Inflammatory macrophage (primary cell): ENCODE measurements at places on chromosomes 11 and 22.

DNA sequence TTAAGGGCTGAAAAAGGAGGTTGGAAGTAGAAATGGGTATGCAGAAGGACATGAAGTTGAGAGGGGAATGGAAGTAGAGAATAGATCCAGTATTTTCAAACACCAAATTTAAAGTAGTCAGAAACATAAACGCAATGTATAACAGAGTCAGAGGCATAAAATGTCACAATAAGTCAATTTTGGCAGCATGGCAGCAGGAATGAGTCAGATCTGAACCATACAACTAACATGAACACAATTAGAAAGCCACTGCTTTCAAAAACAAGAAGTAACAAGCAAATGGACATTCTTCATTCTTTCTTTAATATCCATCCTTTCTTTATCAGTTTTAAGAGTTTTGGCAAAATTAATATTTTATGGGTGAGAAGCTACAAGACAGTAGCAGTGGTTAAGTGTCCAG is 2.5 kb downstream of the CHORDC1 start:
- peak; percentile 30 for DNase-seq

DNA sequence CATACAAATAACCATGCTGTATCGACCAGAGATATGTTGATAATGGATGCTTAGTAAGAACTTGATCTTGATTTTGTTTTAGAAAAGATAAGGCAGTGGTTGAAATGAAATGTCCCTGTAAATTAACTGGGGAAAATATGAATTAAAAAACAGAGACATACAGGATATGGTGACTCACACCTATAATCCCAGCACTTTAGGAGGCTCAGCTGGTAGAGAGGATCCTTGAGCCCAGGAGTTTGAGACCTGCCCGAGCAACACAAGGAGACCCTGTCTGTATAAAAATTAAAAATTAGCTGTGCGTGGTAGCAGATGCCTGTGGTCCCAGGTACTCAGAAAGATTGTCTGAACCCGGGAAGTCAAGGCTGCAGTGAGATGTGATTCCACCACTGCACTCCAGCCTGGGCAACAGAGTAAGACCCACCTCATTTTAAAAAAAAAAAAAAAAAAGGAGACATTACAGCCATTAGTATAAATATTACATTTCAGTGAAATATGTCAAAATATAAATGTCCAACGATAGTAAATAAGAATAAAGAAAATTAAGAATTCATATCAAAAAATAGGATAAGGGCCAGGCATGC is 4.6 kb downstream of the PICALM start:
- no peak for DNase-seq

DNA sequence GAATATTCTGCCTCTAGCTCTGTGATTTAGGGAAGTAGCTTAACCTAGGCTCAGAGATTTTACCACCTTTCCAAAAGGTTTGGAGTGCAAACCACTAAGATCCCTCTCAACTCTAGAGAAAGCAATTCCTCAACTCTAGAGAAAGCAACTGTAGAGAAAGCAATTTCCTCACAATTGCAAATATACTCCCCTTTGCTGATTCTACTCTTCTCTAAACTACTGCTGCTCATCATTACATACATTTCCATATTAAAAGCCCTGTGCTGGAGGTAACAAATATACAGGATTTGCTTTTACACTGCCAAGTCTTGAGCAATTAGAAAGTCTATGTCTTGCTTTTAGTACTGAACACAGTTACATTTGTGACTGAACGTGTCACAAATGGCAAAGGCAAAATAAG is 48.2 kb downstream of the ALG9 start:
- no peak for DNase-seq

GRCh38 chr22:38490915-38491314 is 15.2 kb downstream of the DDX17 start:
- no peak for DNase-seq

- DNase-seq = peak; percentile 24
Measured at GRCh38 chr11:119504371-119504770, 81.4 kb upstream of the THY1 start.

DNA sequence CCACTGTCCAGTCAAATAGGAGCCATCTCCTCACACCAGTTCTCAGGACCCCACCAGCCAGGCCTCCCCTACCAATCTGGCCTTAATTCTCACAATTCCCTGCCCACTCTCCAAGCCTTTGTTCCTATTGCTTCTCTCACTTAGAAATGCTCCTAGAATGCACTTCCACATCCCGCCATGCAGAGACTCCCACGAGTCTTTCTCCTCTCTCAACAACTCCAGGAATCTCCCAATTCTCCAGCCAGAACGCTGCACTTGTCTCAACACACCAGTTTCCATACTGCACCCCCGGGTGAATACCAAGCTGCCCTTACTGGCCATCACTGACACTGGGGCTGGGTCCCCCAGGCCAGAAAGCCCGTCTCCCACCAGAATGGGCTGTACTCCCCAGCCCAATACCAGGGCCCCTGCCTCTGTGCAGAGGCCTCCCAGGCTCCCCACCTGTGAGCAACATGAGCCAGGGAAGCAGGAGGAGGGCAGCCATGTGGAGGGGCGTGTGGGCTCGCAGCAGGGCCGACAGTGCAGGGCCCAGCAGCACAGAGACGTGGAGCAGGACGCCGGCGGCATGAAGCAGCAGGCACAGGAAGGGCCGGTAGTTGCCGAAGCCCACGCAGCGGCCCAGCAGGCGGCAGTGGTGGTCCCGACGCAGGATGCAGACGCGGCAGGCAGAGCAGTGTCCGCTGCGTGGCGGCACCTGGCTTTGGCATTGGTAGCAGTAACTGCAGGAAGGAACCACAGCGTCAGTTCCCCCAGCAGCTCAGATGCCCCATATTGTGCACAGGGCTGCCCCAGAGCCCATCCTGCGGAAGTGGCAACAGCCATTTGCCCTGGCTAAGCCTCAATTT is 2.4 kb downstream of the ZDHHC24 start:
- DNase-seq = peak; percentile 36

- no peak for DNase-seq
Measured at GRCh38 chr22:21741790-21742189, 6.2 kb upstream of the YPEL1 start.

DNA sequence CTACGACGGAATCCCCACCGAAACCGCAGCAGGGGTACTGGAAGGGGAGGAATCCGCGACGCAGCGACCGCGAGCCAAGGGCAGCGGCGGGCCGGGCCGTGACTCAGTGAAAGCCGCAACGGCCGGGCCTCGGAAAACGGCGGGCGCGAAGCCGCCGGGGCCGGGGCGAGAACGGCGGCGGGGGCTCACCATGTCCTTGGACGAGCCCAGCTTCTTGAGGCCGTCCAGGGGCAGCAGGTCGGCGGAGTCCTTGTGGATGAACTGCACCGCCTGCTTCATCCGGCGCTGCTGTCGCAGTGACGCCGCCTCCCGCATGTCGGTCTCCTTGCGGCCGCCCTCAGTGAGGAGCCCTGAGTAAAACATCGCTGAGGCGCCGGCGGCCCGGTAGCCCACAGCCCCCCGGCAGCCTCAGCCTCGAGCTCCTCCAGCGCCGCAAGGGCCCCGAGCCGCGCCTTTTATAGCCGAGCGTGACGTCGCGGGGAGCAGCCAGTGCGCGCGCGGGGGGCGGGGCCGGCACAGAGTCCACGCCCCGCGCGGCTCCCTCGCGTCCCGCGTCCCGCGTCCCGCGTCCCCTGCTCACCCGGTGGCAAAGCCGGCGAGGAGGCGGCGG is at the start of gene NRIP3:
NRIP3 (minus strand) TSS at position 429 of the 610 bp plus-strand sequence; CDS start at position 363, 66 bp downstream.
- peak; percentile 66 for DNase-seq

DNA sequence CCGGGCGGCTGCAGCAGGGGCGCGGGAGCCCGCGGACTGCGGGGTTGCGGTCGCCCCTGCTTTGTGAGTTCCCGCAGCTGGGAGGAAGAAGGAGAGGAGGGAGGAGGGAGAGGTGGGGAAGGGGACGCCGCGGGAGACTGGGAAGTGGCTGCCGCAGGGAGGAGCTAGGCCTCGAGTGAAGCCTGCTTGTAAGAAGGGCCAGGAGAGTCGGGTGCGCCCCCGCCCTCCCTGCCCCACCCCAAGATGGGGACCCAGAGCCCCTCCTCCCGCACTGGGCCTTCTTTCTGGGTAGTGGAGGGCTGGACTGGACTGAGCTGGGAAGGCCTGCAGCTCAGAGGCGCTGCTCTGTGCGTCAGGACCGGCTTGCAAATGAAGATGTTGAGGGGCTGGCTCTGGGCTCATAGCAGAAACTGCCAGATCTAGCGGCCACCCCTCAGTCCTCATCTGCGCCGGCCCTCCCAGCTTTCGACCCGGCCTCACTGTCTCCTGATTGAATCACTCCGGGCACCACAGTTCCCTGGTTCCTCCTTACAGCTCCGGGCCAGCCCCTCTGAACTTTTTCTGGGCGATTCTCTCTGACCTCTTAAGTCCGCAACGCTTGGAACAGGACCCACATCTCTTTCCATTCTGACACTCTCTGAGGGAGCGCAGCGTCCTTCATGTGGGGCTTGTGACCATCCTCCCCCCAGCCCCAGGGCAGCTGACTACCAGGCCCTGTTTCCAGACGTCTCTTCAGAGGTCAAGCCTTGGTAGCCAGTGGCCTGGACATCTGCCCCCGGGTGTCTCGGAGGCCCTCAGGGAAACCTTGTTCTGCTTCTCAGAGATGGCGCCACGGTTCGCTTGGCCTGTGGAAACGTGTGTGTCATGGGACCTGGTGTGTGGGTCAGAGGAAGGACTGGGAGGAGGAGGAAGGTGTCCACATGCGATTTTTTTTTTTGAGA is 21.9 kb downstream of the SERPINH1 start:
- peak; percentile 87 for DNase-seq

DNA sequence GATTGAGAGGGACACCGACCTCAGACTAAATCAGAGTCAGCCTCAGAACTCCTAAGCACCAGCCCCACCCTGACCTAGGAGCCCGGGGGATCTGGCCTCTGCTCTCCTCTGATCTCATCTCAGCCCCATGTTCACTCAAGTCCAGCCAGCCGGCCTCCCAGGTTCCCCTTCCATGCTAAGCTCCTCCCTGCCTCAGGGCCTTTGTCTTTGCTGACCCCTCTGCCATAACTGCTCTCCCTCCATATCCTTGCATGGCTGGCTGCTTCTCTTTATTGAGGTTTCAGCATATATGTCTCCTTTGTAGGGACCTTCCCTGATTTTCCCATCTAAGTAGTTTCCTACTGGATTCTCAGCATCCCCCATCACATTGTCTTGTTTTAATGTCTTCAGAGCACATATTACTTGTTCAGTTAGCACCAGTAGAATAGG is 780 bp upstream of the SLC15A3 start:
- no peak for DNase-seq

- DNase-seq = no peak
Measured at GRCh38 chr11:42976636-42977217, 335.1 kb upstream of the API5 start.

- no peak for DNase-seq
Measured at GRCh38 chr11:126816645-126817044, 183.9 kb downstream of the KIRREL3 start.

DNA sequence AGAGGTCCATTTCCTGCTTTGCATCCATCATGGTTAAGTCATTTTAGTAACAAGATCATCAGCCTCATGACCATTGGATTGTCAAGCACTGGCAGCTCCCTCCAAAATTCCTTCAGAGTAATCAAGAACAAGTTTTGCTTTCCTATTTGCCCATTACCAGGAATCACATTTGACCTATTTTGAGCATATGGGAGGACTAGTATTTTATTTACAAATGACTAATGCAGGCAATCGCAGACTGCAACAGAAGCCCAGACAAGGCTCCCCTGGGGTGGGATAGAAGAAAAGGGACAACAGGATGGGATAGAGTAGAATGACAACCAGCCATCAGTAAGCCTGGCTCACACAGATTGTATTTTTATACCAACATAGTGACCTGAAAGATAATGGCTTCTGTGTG is 9.1 kb downstream of the MMP10 start:
- DNase-seq = no peak

DNA sequence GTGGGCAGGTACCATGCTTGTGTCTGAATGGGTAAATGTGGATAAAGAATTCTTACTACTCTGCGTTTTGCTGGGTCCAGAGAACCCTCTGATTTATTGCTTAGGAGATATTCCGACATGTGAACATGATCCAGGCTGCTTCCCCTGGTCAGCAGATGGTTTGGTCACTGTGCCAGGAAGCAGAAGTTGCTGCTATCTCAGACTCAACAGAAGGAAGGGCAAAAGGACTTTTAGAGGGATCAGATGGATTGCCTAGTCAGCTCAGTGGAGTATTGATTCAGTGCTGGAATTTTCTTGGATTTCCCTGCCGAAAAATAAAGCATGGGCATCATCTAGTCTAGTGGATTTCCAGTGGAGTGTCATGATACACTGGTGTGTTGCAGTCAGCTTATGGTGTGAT is 440.1 kb downstream of the NTM start:
- no peak for DNase-seq

DNA sequence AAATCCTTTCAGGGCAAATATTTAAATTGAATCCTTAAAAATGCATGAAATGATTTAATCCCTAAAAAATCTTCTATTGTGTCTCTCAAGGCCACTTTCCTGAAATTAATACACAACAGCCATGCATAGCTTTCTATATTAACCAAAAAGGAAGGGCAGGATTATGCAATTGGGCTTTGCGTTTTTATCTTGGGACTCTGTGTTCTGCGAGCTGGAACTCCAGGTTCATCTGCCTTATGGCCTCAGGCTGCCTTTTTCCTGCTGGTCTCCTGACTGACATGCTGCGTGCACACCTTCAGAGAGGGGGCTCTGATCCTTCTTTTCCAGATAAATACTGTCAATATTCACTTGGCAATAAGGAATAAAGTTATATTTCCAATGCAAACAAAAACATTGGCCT is 141.7 kb upstream of the GRIA4 start:
- DNase-seq = no peak

- no peak for DNase-seq
Measured at GRCh38 chr11:85755701-85756100, 55.2 kb downstream of the SYTL2 start.

DNA sequence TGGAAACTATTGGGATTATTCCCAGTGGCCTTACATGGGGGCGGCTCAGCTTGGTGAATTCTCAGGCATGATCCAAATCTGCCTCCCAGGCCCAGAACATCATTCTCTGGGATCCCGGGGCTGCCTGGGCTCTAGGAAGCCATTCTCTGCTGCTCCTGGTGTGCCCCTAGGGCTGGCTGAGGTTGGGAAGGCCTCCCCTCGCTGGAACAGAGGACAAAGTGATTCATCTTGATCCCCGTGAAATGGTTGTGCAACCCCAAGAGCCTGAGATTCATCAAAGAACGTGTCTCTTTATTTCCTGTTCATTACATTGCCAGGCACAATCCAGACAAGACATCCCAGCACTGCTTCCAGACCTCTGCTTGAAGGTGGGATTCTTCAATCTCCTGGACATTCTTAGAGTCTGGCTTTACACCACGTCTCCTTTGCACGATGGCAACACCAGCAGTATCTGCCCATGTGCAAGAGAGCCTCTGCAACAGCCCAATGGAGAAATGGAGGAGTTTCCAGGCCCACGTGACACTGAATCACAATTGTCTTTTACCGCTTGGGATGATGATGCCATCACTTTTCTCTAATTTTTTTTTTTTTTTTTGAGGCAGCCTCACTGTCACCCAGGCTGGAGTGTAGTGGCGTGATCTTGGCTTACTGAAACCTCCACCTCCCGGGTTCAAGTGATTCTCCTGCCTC is 52.3 kb downstream of the TST start:
- DNase-seq = peak; percentile 85

DNA sequence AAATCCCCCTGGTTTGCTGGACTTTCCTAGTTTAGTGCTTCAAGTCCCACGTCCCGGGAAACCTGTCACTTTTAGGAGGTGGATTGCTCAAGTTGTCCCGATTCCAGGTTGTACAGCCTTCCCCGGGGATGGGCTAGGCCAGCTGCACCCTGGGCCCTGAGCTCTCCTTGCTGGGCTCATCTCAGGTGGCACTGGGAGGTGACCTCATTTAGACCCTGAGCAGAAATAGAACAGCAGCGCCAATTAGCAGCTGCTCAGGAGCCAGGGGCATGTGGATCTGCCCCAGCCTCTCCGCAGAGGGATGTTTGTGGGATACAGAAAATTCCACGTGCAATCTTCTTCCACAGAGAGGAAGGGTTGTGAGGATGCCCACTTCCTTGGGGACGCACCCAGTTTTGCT is 9.6 kb upstream of the CERK start:
- DNase-seq = no peak
